ENCODE measurements at places on chromosomes 5 and 9.

DNA sequence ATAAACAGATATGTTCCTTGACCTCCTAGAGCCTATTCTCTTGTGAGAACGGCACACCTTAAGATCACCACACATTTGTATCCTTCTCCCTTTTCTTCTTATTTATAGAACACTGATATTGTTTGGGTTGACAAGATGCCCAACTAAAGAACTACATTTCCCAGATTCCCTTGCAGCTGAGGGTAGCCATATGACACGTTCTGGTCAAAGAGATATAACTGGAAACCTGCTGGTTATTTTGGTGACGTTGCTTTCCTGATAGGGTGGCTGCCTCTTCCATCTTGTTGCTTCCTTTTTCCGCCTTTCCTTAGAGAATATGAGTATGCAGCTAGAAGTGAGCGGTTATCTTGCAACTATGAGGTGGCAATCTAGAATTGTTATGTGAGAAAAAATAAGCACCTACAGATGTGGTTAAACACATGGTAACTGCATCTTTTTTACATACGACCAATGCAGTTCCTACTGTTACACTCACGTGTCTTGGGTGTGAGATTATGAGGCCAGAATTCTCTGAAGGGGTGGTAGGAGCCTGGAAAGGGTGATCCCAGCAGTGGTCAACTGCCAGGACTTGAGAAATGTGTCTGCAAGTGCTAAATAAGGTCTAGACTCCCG, 72.9 kb downstream of the SEC61B start:
- no peak for DNase-seq

GRCh38 chr9:77018058-77018968, 1.1 kb upstream of the FOXB2 start:
- no peak for DNase-seq

DNA sequence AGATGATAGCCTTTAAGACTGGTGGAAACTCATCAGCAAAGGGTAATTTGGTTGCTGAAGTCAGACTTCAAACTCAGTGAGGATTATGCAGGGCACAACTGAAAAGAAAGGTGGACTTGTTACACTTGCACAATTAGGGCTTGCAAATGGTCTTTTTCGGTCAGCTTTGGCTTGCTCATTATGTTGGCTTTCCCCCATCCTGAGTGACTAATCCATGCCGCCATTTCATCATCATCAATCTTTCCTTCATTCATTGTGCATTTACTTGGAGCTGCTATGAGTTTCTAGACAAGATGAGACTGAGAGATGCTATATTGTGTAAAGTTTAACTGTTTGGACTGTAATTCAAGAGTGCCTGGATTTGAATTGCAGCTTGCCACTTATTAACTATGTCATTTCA, 134.8 kb upstream of the PPP1R2B start:
- no peak for DNase-seq

GRCh38 chr5:67815455-67816391, 399.8 kb upstream of the PIK3R1 start:
- no peak for DNase-seq

GRCh38 chr9:133009906-133010582, 20.8 kb upstream of the GTF3C5 start:
- no peak for DNase-seq

Measured in HL-60 (cell line).